ENCODE measurements at places on chromosomes 5 and 9.

GRCh38 chr5:16757989-16758501 is 141.2 kb upstream of the RETREG1 start:
- no peak for DNase-seq

DNA sequence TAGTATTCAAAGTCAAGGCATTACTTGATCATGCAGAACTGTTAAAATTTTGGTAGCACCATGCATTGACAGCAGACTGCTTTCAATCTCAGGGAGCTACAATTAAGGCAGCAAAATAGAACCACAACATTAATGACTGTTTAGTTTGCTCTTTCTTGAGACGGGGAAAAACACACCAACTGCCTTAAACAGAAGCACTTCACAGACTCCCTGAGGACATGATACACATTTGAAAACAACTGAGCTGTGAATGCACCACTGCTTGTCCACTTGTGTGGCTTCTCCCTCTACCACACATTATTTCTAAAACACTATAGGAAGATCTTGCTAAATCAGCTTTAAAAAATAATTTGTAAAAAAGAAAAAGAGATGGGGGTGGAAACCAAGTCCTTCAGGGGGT is 79.6 kb upstream of the MAST4 start:
- DNase-seq: no peak

GRCh38 chr9:111610845-111611244 is 11.4 kb upstream of the PTGR1 start:
- DNase-seq: no peak

DNA sequence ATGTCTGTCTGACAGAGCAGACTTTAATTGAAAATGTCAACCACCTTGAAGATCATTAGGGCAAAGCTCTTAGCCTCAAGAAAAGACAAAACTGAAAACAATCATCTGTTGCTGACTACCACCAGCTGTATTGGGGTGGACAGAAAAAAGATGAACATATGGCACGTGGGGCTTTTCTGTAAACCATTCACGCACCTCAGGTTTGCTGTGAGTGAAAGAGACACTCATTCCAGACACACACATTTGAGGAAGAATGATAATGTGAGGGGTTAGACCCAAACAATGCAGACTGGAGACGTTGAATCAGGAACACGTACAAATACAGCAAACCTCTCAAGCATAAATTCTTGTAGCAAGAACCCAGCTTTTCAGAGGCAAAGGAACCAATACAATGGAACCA is 158.7 kb downstream of the EBF1 start:
- DNase-seq: no peak

- peak; percentile 35 for DNase-seq
Observed at GRCh38 chr9:272251-273213, 57.9 kb downstream of the DOCK8 start.

GRCh38 chr5:138725818-138726416 is 27.3 kb upstream of the CTNNA1 start:
- DNase-seq: no peak

DNA sequence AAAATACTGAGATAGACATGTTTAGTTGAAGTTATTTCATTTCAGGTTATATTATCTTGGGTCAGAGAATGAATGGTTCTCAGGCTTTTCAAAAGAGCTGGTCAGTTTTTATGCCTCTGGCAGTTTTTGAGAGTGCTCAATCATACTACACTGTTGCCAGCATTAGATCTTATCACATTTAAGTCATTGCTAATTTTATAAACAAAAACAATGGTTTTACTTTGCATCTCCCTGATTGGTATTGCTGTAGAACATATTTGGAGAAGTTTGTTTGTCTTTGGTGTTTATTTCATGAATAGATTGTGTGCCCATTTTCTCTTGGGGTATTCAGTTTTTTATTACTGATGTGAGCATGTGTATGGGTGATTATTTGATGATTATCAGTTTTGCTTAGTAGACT is 1.5 kb downstream of the CATSPER3 start:
- DNase-seq: no peak

DNA sequence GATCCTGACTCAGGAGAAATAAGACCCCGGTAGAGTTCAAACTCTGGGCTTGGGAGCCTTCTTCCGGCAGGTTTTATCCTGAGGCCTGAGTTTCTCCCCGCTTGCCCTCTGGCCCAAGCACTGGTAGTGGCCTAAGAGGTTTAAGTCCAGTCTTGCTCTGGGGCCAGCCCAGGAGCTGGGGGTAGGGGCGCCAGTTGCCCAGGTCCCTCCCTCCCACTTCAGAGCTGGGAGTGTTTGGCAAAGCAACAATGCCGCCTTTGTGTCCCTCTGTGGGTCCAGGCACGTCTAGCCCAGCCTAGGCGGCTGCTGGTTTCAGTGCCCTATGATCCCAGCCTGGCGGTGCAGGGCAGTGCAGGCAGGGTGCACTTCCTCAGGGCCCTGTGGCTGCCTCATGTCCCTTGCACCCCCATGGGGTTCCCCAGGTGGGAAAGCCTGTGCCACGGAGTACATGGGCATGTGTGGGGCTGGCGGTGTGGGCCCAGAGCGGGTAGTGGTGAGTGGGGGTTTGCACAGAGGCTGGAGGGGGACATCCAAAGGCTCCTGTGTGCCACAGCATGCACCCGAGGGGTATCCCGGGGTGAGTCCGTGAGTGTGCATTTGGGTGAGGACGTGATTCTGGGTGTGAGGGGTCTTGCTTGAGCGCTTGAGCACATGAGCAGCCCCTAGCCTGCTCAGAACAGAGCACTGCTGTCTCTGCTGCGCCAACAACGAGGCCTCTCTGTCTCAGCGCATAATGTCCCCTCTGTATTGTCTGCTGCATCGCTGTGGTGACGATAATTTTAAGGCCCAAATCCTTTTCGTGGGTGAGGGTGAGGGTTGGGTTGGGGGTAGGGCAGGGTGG is 61.7 kb upstream of the PSD2 start:
- DNase-seq: no peak

- no peak for DNase-seq
Observed at GRCh38 chr5:176877793-176878331, 21.3 kb downstream of the HK3 start.

- no peak for DNase-seq
Observed at GRCh38 chr5:66769839-66770617, 173.8 kb downstream of the MAST4 start.
